ENCODE measurements at places on chromosomes 12 and 14.

DNA sequence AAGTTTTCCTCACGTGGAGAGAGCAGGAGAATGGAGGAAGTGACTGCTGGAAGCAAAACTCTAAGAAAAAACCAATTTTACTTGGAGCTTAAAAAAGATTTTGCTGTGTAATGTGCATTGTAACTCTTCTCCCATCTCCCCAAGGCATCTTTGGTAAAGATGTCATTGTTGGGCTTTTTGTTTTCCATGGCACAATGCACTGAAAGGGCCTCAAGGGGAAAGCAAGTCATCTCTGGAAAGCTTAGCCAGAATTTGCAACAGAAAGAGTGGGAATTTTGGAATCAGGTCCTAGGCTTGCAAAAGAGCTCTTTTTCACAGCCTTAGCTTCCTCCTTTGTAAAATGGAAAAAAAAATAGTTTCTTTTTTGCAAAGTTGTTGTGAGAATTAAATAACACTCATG, 7.9 kb upstream of the PPM1A start:
- DNase-seq, result no peak

- no peak for DNase-seq
Observed at GRCh38 chr14:95871531-95871930, 5.1 kb upstream of the TUNAR start.

GRCh38 chr14:81193924-81194633, 26.7 kb downstream of the GTF2A1 start:
- no peak for DNase-seq

- DNase-seq, result no peak
Observed at GRCh38 chr12:57623385-57623784, 9.6 kb downstream of the B4GALNT1 start.

- no peak for DNase-seq
Observed at GRCh38 chr12:131721548-131721947, 10.7 kb downstream of the SFSWAP start.

DNA sequence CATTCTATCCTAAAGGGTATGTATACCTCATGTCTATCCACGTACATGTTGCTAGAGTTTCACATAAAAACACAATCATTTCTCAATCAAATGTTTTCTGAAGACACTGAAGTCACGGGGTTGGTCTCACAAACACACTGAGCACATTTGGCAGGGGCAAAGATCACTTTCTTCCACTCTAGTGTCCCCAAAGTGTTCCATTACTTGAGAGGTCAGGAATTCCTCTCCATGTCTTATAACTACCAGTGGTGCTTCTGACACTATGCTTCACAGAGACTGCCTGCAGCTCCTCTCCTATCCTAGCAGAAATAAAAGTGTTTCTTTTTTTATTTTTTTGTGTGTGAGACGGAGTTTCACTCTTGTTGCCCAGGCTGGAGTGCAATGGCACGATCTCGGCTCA, 19.1 kb downstream of the ZFYVE1 start:
- DNase-seq, result no peak

- peak; percentile 100 for DNase-seq
Observed at GRCh38 chr14:69715725-69716477, 51.0 kb upstream of the SRSF5 start.

- DNase-seq, result no peak
Observed at GRCh38 chr12:55385891-55386290, 14.4 kb upstream of the OR6C65 start.

DNA sequence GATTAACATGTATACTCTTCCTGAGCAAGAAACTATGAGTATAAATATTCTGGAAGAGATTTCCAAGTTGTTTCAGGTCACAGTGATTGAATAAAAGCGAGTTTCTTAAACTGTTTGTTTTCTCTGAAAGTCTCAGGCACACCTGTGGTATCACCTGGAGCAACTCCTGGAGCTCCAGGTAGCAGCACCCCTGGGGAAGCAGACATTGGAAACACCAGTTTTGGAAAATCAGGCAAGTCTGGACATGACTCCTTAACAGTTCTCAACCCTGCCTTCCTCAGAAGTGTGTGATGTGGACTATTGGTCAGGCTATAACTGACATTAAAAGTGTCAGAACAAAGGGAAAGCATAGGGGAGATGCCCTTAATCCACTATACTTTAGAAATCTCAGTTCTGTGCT, 217.6 kb upstream of the CNTN1 start:
- no peak for DNase-seq

GRCh38 chr12:57800965-57801364, 17.6 kb downstream of the AVIL start:
- DNase-seq, result no peak

GRCh38 chr12:26666286-26666685, 166.7 kb downstream of the ITPR2 start:
- no peak for DNase-seq

DNA sequence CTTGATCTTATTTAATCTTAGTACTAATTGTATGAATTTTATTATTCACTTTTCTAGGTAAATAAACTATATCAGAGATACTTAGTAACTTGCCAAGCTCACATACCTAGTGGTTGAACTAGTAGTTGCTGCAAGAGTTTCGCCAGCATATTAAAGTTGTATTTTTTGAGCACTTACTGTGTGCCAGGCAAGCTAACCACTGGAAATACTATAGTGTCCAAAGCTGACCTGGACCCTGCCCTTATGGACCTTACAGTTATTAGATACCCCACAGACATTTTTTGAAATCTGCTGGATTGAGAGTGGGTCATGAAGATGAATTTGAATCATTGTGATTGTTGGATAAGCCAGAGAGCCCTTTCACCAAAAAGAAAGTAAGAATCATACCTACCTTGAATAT, 125.0 kb downstream of the RAD51B start:
- no peak for DNase-seq

GRCh38 chr12:45775964-45776363, 46.5 kb downstream of the ARID2 start:
- no peak for DNase-seq

- no peak for DNase-seq
Observed at GRCh38 chr12:27672051-27672450, 24.2 kb upstream of the REP15 start.

DNA sequence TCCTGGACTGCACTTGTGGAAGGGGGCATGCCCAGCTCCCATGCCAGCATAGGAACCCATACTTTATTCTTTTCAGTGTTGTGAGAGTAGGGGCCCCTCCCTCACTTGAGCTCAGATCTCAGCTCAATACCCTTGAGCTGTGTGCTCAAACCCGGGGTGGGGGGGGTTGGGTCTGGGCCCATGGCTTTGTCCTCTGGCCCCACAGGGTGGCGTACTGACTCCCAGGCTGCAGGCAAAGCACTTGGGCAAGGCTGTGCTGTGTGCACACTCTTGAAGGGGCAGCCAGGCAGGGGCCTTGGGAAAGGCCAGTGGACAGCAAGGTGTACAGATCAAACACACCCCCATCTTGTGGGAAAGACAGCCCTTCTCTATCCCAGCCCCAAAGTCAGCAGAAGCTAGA, 81.8 kb downstream of the WIF1 start:
- no peak for DNase-seq

GRCh38 chr12:11500861-11501230, 105.5 kb upstream of the PRB2 start:
- no peak for DNase-seq

DNA sequence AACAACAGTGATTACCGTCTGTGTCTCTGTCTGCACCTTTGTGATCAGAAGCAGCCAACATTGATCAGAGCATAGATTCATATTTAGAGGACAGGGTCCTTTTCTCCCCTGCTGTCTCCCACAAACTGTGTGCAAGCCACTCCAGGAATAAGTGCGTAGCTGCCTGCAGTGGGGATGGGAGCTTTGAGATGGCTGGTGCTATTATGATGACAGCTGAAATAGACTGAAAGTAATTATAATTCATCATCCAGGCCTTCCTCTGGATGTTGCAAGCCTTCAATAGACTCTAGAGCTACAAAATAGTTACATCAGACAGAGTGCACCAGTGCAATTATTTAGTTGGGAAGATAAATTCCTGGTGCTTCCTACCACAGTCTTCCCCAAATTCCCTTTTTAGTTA, 68.1 kb downstream of the BORCS5 start:
- no peak for DNase-seq

GRCh38 chr14:105383083-105383730, 15.1 kb upstream of the TEX22 start:
- no peak for DNase-seq

DNA sequence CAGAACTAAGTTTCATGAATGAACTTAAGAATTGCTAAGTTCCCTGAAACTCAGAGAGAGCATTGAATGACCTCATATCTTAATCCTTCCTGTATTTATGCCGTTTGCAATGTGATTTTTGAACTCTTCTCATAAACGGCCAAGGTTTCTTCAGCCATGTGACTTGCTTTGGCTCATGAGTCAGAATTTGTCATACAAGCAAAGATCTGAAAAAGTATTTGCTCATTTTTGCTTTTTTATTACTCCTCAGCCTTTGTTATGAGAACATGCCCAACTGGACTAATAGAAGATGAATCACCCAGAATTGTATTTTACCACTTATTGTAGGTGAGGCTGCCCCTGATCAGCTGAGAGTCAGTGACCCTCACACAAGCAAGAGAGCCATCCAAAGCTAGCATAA, 693.8 kb downstream of the BCL11B start:
- DNase-seq, result no peak

- no peak for DNase-seq
Observed at GRCh38 chr14:49921401-49921800, 28.5 kb downstream of the ARF6 start.

DNA sequence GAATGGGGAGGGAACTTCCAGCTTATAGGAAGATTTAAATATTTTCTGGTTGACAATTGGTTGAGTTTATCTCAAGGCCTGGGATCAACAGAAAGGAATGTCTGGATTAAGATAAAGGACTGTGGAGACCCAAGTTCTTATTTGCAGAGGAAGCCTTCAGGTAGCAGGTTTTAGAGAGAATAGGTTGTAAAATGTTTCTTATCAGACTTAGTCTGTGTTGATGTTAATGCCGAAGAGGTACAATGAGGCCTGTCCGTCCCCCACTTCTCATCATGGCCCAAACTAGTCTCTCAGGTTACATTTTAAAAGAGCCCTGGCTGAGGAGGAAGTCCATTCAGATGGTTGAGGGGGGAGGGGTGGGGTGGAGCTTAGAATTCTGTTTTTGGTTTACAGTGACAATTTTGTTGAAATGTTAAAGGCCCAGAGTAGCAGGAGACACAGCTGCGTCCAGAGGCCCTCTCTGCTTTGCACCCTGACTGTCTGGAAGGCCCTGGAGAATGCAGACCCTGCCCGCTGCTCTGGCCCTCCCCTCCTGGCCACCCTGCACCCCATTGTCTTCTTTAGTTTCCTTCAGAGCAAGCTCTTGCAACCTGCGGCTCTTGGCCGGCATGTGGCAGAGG, 672.5 kb upstream of the TMEM132C start:
- DNase-seq, result no peak

DNA sequence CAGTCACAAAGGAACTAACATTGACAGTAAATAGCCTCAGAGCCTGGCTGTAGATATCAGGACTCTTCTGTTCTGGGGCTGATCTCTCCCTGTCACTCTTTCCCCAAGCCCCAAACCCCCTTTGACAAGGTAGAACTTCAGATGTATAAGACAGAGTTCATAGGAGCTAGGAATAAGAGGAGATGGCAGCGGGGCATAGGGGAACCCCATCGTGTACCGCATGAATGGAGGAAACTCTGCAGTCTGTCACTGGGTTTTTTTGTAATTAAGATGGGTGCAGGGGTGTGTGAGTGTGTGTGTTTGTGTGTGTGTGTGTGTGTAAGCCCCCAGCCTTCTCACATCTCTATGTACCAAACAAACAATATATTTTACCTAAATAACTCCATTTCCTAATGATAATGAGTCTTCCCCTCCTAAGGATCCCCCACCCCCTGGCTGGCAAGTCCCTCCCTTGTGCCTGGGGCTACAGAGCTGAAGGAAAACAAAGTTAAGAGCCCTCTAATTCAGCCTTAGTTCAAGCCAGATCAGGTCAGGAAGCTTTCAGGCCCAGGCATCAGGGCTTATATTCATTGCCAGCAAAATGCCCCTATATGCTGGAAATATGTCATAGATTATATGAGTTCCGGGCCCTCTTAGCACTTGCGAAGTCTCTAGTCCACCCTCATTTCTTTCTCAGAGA, 9.1 kb upstream of the HOXC4 start:
- no peak for DNase-seq

DNA sequence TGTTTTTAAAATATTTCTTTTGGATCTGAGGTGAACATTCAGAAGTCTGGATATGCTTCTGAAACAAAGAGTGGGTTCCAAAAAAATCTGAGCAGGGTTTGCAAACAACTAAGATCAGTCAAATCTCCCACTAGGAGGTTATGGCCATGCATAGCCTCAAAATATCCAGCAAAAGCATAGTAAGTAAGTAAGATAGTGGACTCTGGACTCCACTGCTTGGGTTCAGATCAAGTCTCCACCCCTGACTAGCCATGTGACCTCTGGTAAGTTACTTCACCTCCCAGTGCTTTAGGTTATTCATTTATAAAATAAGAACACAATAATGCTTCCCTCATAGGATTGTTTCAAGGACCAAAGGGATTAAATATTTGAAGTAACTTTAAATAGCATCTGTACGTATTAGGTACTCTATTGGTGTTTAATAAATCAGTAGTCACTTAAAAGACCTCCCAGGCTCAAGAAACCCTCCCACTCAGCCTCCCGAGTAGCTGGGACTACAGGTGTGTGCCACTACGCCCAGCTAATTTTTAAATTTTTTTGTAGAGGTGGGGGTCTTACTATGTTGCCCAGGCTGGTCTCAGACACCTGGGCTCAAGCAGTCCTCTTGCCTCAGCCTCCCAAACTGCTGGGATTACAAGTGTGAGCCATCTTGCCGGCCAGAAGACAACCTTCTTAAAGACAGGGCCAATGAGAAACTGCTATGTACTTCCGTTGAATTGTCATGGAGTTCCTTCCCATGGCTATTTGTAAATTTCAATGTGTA, 95.7 kb upstream of the SOX5 start:
- DNase-seq, result no peak

DNA sequence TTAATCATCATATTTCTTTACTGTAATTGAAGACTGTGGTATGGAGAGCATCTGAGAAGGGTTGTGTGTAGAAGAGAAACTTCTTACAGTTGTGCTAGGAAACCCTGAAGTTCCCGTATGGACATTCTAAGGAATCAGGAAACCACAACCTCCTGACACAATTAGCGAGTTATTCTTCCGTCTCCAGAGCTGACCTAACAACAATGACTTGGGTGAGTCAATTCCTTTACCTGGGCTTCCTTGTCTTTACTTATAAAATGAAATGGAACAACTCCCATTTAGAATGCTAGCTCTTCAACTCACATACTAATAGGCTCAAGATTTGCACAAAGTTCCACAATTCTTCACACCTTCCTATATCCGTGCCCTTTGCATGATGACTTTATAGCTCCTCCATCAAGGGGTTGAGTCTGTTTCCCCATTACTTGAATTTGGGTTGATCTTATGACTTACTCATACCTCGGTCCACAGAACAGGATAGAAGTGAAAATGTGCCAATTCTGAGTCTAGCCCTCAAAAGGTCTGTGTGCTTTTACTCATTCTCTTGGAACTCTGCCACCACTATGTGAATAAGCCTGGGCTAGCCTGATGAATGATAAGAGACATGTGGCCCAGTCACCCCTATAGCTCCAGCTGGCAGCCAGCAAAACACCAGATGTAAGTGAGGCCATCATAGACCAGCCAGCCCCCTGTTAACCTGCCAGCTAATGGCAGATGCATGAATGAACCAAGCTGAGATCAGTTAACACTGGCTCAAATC, 459.4 kb downstream of the ETNK1 start:
- DNase-seq, result peak; percentile 100

Data from NCI-H1694 treated with DMSO at 0.1 percent for 48 hours (cell line).